ENCODE measurements at places on chromosomes 13 and 19. TPM values are rescaled to one million over a fixed set of nuclear protein-coding genes. Genes with fewer than 3 reads are reported as not detected.

- H3K36me3 ChIP-seq: no peaks in the 10 kb centered on the region
- H3K27me3 ChIP-seq: no peaks in the 10 kb centered on the region
- no peak overlapping the region for H3K27ac ChIP-seq
- DNase-seq: no peak
Measured at GRCh38 chr13:52765611-52766390, 26.2 kb upstream of the CNMD start.

- no peaks in the 10 kb centered on the region for H3K36me3 ChIP-seq
- H3K27ac ChIP-seq: no peak overlapping the region
- no peaks in the 10 kb centered on the region for H3K27me3 ChIP-seq
- DNase-seq: no peak
- H3K4me3 ChIP-seq: no peak overlapping the region
- H3K4me1 ChIP-seq: peaks cover 5% of the 10 kb centered on the region
Measured at GRCh38 chr13:41917641-41918040, 43.3 kb downstream of the VWA8 start.

- H3K27me3 ChIP-seq: peaks cover 64% of the 10 kb centered on the region
- no peaks in the 10 kb centered on the region for H3K36me3 ChIP-seq
- H3K4me1 ChIP-seq: no peaks in the 10 kb centered on the region
- DNase-seq: no peak
Measured at GRCh38 chr13:99992949-99993351, 11.4 kb downstream of the ZIC2 start.

DNA sequence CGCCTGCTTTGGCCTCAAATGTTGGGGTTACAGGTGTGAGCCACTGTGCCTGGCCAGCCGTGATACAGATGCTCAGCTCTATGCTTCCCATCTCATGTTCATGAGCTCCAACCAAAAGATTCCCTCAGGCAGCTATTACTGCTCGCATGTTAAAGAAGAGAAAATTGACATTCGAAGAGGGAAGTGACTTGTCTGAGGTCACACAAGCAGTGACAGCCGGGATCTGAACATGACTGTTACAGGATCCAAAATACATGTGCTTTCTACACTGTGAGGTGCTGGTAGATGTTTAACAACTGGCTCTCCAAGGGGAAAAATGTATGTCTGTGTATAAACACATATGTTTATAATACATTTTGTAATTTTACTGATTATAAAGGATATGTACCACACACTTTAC, 11.3 kb downstream of the FPR1 start:
- no peak for DNase-seq
- H3K4me3 ChIP-seq: no peak overlapping the region
- H3K36me3 ChIP-seq: no peaks in the 10 kb centered on the region
- no peaks in the 10 kb centered on the region for H3K27me3 ChIP-seq
- no peaks in the 10 kb centered on the region for H3K4me1 ChIP-seq

- H3K27ac ChIP-seq: no peak overlapping the region
- H3K27me3 ChIP-seq: no peaks in the 10 kb centered on the region
- no peaks in the 10 kb centered on the region for H3K36me3 ChIP-seq
- peaks cover 13% of the 10 kb centered on the region for H3K4me1 ChIP-seq
- DNase-seq: no peak
Measured at GRCh38 chr19:13882836-13883235, 5.9 kb downstream of the NANOS3 start.

- H3K27ac ChIP-seq: no peak overlapping the region
- H3K4me1 ChIP-seq: no peaks in the 10 kb centered on the region
- no peak for DNase-seq
Measured at GRCh38 chr13:85383291-85383690, 415.9 kb downstream of the SLITRK6 start.

The TRPC4 gene
- total RNA-seq: 8.1 TPM

The ZNF837 gene
- not detected for total RNA-seq

The FFAR3 gene
- total RNA-seq: not detected

All from ascending aorta (tissue), 2 donors.